ENCODE measurements at places on chromosomes 1 and 21.
A peak's percentile ranks its signal among the peaks of the same experiment; 100 is the strongest.

DNA sequence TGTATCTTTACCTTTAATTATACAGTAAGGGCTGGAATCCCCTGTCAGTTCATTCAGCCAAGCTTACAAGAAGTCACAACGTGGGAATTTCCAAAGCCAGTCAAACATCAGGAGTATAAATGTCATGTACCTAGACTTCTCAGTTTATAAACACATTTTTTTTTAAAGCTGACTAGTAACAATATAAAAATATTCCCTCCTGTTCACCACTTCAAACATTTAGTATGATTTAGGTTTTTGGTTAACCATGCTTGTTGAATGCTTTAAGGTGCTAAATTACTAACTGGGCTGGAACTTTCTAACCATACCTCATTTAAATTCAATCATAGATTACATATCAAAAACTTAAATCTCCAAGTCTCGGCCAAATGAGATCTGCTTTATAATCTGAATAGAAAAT, 44.0 kb downstream of the JAK1 start:
- DNase-seq: peak; percentile 20

DNA sequence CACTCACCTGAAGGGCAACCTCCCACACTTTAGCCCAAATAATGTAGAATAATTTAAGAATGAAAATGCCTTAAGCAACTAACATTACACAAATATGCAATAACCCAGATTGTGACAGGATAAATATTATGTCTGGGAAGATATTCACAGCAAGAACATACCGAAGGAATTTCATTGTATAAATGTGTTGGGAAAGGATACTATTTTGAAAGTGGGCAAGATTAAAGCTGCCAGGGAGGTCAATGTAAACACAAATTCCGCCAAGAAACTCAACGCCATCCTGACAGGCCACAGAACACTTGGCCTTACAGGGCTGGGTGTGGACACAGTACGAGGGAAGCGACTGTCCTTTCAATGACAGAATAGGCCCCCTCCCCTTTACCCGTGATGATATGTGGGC, 173.3 kb downstream of the RUNX1 start:
- no peak for DNase-seq

- peak; percentile 52 for DNase-seq
These were observed 20.2 kb upstream of the RABGGTB start for GRCh38 chr1:75765697-75766355.

DNA sequence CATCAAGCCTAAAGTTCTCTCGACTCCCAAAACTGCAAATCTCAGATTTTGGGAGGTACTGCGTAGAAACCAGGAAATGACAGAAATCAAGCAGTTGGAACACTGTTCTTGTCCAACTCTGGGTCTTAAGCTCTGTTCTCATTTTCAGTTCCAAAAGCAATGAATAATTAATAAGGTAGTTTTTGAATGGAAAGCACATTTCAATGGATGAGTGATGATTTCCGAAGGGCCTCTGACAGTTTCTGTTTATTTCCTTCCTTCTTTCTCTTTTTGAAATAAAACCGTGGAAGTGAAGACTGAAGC, 20.9 kb upstream of the TARBP1 start:
- DNase-seq: no peak

- DNase-seq: no peak
These were observed 20.3 kb downstream of the POFUT2 start for GRCh38 chr21:45267390-45267760.

DNA sequence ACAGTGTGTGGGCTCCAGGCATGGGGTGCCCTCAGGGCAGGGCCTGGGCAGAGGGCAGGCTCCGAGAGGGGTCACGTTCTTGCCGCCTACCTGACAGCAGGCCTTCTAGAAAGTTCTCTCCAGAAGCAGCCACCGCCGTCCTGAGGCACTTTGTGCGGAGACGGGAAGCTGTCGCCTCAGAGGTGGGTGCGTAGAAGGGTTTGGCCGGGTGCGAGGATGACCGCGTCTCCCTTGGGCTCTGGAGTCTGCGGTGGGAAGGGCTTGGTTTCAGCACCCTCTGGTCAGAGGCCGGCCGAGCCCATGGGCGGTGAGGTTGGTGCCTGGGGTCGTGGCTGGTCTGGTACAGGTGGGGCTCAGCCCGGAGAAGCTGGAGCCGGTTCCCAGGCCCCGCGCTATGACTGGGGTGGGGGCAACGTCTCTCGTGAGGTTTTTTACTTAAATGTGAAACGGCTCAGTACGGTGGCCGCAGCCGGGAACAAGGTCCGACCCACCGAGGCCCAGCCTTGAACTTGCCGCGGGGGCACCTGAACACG, 10.1 kb upstream of the TTLL10 start:
- DNase-seq: no peak

- DNase-seq: no peak
These were observed 27.3 kb upstream of the PAX7 start for GRCh38 chr1:18603212-18603852.

GRCh38 chr1:180482425-180483275, 19.7 kb downstream of the ACBD6 start:
- DNase-seq: peak; percentile 76

GRCh38 chr1:110210604-110211495, 736 bp downstream of the KCNC4 start:
- peak; percentile 54 for DNase-seq

DNA sequence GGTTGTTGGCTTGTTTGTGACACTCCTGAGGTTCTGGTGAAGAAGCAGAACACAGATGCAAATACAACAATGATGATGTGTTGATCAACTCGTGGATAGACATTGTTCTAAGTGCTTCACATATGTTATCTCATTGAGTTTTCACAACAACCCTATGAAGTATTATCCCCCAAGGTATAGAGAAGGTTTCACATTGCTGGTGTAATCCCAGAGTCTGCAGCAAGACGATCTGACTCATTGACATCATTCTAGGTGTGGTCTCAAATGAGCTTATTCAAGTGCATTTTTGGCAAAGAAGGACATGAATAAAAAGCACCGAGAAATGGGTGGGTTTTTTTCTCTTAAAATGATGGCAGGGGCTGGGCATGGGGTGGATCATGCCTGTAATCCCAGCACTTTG, 64.1 kb upstream of the SCAF4 start:
- DNase-seq: no peak

DNA sequence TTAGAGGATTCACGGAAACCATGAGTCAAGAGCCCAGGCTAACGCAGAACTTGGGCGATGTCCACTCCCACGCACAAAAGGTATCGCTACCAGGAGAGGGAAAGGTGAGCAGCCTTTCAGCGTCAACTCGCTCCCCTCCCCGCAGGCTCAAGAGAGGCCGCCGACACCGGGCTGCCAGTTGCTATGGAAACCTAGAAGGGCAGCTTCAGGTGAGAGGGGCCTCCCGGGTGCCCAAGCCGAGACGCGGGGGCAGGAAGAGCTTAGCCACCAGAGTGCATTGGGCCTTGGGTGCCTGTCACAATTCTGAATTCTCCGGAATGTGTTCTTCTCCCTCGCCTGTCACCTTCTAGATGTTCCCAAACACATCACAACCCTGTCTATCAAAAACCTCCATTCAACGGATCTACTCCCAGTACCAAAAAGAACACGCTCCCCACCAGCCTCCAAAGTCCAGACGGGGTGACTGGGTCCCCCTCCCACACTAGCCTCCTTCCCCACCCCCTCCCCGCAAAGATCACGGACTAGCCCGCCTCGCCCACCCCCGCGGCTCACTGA, 694 bp downstream of the MEAF6 start:
- DNase-seq: peak; percentile 39

- DNase-seq: peak; percentile 86
These were observed 5.0 kb downstream of the SRARP start for GRCh38 chr1:16009030-16009460.

GRCh38 chr1:24540906-24541710, 14.8 kb upstream of the NCMAP start:
- peak; percentile 16 for DNase-seq

DNA sequence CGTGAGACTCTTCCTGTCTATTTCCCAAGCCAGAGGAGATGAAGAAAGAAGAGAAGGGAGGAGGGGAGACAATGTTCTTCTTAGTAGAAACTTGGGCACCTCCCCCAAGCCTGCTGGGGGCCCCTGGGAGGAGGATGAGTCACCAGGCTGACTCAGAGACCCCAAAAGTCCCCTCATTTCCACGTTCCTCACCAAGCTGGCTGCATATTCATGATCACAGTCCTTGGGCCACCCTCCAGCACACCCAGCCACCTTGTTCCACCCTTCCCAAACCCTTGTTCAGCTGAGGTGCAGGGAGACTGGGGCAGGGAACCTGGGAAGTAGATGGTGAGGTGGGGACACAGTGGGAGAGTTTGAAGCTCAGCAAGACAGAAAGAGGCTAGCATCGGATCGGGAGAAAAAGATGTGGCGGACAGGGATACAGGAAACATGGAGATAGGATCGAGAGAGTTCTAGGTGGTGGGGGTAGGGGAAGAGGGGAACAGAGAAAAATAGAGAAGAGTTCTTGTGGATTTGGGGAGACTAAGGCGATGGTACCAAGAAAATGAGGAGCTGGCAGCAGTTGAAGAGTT, 712 bp downstream of the RAB13 start:
- peak; percentile 54 for DNase-seq

- DNase-seq: no peak
These were observed 20.2 kb downstream of the ETS2 start for GRCh38 chr21:38825921-38826320.

GRCh38 chr1:28416509-28417194, 47.1 kb downstream of the PHACTR4 start:
- no peak for DNase-seq

DNA sequence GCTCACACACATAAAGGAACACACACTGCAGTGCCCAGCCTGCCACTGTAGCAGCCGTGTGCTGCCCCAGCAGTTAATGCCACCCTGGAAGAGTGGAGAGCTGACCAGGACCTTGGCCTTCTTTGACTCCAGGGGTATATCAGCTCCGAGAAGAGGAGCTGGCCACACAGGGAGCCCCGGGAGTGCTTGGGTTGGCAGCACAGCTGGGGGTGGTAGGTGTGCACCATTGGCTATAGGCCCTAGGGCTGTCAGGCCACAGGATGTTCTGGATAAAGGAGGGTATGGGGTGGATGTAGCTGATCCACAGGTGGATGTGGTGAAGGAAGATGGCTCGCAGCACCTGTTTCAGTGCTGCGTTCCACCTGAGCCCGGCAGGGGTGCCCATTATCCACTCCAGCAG, 640.5 kb downstream of the PLPP3 start:
- no peak for DNase-seq

GRCh38 chr21:25406887-25407579, 200.2 kb downstream of the MRPL39 start:
- DNase-seq: no peak

- peak; percentile 40 for DNase-seq
These were observed 79.7 kb downstream of the PDE9A start for GRCh38 chr21:42733037-42733627.

GRCh38 chr1:166933633-166934032, 41.7 kb downstream of the ILDR2 start:
- no peak for DNase-seq

DNA sequence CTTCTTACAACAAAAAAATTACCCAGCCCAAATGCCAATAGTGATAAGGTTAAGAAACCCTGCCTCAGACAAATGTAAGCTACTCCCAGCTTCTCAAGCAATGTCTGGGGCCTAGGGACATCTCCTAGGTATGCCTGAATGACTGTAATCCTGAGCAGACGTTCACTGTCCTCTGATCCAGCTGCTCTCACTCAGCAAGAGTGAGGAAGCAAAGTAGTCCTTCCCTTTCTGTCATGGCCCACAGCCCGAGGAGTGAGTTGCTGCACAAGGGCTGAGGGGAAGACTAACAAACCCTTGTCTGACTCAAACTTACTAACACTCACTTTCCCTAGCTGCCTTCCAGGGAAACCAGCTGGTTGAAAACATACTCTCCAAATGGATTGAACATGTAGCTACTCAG, 124.9 kb upstream of the TNFSF4 start:
- no peak for DNase-seq

GRCh38 chr1:239870194-239870593, 221.5 kb upstream of the FMN2 start:
- no peak for DNase-seq

DNA sequence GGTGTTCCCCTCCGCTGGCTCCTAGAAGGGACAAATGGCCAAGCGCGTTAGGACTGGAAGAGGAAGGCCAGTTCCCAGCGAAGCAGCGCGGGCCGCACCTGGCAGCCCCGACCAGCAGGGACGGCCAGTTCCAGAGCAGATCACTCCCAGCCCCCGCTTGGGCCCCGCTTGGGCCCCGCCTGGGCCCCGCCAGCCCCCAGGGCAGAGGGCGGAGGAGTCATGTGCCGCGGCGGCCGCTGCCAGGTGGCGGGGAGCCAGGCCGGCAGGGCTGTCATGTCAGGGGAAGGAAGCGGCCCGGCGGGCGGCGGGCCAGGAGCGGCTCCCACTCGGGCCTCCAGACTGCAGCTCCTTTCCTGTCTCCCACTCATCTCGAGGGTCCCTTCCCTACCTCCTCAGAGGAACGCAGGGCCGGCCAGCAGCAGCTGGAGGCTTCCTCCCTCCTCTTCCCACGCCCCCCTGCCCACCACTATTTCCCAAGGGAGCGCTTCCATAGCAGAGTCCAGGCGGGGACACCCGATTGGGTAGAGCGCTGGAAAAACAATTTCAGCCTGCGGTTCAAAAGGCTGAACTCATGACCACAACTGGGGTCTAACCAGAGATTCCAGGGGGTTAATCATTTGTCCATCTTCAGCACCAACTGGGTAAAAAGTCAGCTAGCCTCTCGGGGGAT, 16.5 kb downstream of the ZNF697 start:
- DNase-seq: peak; percentile 95

GRCh38 chr1:227343206-227343605, 24.9 kb upstream of the CDC42BPA start:
- DNase-seq: no peak

DNA sequence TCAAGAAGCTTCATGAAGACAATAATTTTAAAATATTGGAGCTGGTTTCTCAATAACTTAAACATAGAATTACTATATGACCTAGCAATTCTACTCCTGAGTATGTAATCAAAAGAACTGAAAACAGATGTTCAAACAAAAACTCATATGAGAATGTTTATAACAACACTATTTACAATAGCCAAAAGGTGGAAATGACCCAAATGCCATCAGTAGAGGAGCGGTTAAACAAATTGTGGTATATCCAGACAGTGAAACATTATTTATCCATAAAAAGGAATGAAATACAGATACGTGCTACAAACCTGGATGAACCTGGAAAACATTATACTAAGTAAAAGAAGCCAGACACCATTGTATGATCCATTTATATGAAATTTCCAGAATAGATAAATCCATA, 62.8 kb upstream of the UBE2U start:
- DNase-seq: no peak

DNA sequence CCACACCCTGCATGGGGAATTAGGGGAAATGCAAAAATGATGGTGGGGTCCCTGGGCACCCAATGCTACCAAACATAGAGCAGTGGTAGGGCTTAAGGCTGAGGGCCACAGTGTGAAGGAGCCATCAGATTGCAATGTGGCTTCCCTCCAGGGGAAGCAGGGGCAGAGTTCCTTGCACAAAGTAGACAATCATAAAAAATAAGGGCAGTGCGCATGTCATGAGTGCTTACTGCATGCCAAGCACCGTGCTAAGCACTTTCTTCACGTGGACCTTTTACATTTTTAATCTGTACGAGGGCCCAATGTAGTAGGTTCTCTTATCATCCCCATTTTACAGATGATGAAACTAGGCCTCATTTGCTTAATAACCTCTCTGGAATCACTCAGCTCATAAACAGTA, 56.6 kb downstream of the DDX20 start:
- no peak for DNase-seq

GRCh38 chr1:53521924-53522552, 62.8 kb downstream of the DMRTB1 start:
- no peak for DNase-seq

GRCh38 chr1:233114159-233114558, 163.7 kb downstream of the NTPCR start:
- peak; percentile 13 for DNase-seq

Measured in dermis blood vessel endothelial cell (primary cell).